ENCODE measurements at places on chromosomes 3 and 15. TPM values are rescaled to one million over a fixed set of nuclear protein-coding genes. Genes with fewer than 3 reads are reported as not detected.

- no peak for DNase-seq
These were observed 661.6 kb downstream of the SI start for GRCh38 chr3:164416491-164417222.

Gene LRRIQ4
- total RNA-seq = not detected

Gene DUOXA2
- not detected for total RNA-seq

DNA sequence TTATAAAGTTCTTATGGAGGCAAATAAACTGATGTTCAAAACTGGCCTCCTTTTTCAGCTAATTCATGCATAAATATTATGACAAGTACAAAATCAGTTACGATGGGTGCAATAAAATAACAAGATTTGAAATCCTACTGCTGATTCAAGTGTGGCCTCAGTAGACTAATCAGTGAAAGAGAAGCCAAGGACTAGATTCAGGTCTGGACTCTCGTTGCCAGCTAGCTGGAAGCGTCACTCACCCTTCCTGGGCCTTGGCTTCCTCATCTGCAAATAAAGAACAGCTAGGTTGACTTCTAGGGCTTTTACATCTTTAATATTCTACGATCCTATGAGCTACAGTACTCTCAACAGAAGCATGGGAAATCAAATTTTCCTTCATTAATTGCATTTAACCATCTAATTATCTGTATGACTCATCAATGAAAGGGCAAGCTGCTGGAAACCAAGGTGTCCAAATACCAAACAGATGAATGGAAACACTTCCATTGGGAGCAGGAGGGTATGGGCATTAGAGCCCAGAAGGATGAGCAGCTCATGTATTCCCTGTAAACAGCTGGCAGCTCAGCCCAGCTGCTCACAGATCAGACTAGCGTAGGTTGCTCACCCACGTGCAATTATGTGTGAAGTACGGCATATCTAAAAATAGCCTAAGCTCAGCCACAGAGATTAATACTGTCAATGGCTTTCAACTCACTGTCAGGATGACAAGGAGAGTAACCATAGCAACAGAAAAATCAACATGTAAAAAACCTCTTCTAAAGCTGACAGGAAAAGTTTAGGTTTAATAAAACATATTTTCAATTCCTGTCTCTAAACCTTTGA, 294.8 kb downstream of the PLCL2 start:
- no peak for DNase-seq

Gene MCTP2
- total RNA-seq = 5.1 TPM

Data from HepG2 (cell line).